ENCODE measurements at places on chromosomes 6 and 20.
A peak's percentile ranks its signal among the peaks of the same experiment; 100 is the strongest.

- DNase-seq, result no peak
Observed at GRCh38 chr6:151690768-151691562, 116.5 kb upstream of the ESR1 start.

DNA sequence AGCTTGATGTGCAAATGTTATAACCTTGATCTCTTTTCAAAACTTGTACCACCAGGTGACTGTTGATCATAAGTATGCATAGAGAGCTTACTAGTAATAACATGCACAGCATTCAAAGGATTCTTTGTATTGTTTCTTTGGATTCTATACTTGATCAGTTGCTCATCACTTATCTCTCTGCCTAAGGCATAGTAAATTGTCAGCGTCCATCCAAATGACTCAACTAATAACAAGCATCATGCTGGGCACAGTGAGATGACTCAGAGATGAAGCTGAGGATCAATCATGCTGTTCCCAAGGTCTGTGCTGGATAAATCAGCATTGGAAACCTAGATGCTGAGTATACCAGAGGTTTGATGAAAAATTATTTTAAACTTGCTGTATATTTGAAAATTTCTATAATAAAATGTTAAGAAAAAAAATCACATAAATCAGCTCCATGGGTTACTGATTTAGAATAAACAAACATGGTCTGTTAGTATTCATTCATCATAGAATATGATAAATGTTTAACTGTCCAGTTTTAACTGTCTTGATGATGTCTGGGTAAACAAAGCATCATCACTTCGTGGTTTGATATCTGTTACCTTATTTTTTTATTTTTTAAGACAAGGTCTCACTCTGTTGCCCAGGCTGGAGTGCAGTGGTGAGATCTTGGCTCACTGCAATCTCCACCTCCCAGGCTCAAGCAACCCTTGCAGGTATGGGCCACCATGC, 45.6 kb upstream of the SGK1 start:
- DNase-seq, result no peak

GRCh38 chr6:39224523-39225182, 4.6 kb downstream of the KCNK5 start:
- no peak for DNase-seq

DNA sequence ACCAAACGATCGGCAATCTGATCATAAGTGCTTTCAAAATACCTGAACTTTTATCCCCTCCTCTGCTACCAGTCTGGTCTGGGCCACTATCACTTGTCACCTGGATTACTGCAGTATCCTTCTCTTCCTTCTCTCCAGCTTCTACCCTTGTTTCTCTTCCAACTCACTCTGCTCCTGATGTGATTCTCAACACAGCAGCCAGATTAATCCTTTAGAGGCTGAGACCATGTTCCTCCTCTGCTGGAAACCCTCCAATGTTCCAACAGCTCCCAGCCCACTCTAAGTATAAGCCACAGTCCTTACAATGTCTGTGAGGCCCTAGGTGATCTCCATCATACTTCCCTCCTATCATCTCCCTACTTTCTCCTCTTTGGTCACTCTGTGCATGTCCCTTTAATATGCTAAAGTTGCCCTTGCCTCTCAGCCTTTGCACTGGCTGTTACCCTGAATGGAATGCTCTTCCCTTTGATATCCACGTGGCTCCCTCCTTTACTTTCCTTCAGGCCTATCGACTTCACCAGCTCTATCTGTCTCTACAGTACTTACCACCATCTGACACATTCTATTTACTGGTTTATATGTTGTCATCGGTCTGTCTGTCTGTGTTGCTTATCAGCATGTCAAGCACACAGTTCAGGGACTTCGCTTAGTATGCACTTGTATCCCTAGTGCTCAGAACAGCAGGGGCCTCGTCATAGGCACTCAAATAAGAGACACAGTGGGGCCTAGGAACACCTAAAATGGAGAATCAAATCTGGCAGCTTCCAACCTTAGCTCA, 35.0 kb upstream of the RNF24 start:
- no peak for DNase-seq

- peak; percentile 21 for DNase-seq
Observed at GRCh38 chr20:63215101-63216040, 560 bp downstream of the YTHDF1 start.

GRCh38 chr20:57396984-57397692, 5.9 kb downstream of the RBM38 start:
- DNase-seq, result no peak

DNA sequence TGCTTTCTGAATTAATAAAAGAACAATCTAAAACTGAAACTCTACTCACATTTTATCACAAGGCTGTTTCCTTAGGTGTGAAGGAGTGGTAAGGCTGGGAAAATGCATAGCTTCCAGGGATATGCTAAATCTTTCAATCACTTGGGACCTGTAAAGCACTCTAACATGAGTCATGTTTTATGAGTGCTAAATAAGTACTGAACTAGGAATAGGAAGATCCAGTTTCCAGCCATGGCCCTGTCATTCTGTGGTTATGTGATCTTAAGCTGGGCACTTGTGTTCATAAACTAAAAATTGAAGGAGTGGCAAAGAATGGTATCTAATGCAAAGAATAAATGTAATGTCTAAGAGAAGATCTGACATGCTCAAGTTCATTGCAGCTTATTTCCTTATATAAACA, 6.1 kb upstream of the TMEM200A start:
- DNase-seq, result no peak

- DNase-seq, result no peak
Observed at GRCh38 chr6:25450469-25451198, 171.5 kb downstream of the CARMIL1 start.

DNA sequence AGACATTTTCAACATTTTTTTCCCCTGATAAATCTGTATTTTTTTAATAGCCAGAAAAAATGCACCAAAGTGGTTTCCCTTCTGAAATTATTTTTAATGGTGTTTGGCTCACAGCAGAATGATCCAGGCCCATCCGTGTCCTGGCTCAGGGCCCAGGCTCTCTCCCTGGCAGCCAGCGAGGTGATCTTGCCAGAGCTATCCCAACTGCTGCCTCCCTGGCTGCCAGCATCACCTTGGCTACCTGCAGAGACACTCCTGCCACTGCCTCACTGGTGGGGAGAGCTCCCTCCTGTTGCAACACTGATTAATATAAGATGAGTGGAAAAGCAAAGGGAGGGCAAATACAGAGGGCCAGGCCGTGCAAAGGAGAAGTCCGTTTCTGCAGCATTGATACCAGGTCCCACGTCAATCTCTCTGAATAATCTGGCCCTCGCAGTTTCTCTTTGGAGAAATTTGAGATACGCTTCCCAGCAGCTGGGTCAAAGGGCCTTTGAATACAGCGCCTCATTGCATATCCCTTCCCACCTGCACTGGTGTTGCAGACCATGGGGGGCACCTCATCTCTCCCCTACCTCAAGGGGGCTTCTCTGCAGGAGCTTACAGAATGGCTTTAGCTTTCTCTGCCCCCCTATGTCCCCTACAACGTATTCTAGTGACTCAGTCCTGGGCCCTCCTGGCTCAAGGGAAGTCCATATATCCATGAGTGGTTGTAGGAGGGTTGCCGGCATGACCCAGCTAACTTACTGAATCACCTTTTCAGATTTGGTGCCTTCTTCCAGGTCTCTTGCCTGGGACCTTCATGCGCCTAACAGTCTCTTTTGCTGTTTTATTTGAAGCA, 12.8 kb upstream of the DSTN start:
- no peak for DNase-seq

GRCh38 chr20:45085867-45086266, 15.1 kb downstream of the KCNS1 start:
- DNase-seq, result no peak
